MM.1S (cell line): ENCODE measurements at places on chromosomes 4 and X.

DNA sequence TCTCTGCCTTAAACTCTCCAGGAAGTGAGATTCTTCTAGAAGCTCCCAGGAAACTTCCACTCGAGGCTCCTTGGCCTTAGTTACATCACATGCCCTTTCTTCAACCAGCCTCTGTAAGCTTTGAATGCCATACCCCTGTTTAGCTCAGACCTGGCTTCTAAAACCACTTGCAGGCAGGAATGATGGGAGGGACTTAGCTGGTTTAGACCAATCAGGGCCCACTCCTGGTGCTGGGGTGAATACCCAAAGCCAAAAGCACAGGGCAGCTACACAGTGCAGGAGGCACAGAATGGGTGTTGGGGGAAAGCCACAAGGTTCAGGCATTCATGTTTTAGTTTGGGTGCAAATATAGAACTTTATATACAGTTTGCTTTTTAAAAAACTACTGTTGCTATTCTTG lies 296.2 kb downstream of the FRMPD4 start:
- DNase-seq: no peak

- DNase-seq: no peak
Measured at GRCh38 chr4:128068918-128069317, 7.8 kb downstream of the LARP1B start.

DNA sequence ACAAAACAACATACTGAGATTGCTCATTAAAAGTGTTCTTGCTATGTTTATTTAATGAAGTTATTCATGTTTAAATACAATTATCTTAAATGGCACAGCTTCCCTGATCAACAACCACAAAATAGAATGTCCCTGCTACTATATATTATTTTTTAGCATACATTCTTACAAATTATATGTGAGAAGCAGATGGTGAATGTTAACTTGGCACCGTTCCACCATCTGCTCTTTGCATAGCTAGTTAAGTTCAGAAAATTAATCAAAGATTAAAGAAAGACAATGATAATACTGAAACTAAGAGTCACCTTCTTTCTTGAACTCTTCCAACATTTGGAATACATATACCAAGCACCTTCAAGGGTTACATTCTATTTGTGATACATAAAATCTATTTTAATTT lies 94.2 kb downstream of the PPP3CA start:
- no peak for DNase-seq

GRCh38 chr4:35993606-35994005 lies 250.7 kb downstream of the ARAP2 start:
- DNase-seq: no peak

GRCh38 chr4:151674804-151675391 lies 85.9 kb downstream of the GATB start:
- DNase-seq: no peak

- no peak for DNase-seq
Measured at GRCh38 chr4:3525532-3526430, 6.4 kb downstream of the LRPAP1 start.

GRCh38 chrX:45774961-45775360 lies 574.3 kb upstream of the DIPK2B start:
- DNase-seq: no peak

DNA sequence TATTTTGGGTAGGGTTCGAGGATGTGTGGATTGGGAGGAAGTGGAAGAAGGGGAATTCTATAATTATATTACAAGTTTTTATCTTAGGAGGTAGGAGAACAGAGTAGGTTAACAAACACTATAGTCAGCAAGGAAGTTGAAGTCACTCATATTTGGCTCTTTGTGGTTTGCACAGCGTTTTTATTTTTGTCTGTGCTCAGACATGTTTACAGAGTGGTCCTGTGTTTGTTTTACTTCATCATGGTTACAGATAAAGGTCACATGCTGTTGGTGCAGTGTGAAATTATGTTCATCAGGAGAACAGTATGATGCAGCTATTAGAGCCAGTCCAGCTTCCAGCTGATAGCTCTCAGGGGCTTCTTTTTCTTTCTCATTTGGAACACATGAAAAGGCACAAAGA lies 299.9 kb upstream of the SFRP2 start:
- DNase-seq: no peak

GRCh38 chr4:154304679-154305078 lies 186.9 kb downstream of the DCHS2 start:
- no peak for DNase-seq

- DNase-seq: no peak
Measured at GRCh38 chr4:101039367-101039766, 308.0 kb downstream of the PPP3CA start.

DNA sequence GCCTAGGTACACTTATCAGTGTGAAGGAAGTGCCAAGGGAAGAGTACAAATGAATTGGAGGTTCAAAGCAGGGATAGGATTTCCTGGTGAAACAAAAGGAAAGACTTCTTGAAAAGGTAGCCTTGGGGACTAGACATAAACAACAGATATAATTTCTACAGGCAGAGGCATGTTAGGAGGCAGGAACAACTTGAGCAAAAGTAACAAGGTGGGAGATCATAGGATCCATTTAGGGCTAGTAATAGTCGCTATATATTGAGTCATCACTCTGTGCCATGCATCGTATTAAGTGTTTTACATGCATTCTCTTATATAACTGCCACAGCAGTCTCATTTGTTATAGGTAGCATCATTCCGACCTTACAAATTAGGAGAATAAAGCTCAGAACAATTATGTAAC lies 98.3 kb upstream of the EOLA2 start:
- DNase-seq: no peak

GRCh38 chrX:100599456-100599855 lies 14.7 kb downstream of the TNMD start:
- DNase-seq: no peak

DNA sequence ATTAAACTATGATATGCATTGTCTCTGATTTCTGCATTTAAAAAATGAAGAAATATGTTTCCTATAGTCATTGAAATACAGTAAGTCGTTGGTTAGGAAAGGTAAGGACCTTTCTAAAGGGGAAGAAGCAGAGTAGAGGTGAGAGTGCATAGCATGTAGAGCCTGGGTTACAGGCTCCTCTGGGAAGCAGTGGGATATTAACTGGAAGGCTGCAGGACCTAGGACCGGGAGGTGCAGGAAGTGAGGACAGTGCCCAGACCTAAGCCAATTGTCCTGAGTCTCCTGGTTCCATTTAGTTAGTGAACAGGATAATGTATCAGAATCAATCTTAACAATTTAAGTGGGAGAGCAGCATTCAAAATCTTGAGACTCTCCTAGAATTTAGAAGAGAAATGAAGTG lies 237.1 kb upstream of the NUDT6 start:
- no peak for DNase-seq

GRCh38 chrX:11600578-11600977 lies 65.1 kb downstream of the ARHGAP6 start:
- no peak for DNase-seq

DNA sequence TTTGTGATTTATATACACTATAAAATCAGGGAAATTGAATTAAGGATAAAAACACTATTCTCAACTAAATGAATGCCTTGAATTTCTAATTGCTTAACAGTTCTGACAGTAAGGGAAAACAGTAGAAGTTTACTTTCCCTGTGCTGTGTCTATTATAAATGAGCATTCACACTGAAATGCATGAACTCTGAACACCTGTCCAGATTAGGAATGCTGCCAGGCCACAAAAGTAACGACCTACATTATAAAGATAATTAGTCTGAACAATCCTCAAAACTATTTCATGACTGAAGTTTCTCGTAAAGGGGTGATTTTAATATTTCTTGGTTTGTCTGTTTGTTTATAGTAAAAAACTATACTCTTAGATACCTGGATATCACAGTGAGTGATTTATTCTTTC lies 2.0 kb downstream of the NDST3 start:
- no peak for DNase-seq

DNA sequence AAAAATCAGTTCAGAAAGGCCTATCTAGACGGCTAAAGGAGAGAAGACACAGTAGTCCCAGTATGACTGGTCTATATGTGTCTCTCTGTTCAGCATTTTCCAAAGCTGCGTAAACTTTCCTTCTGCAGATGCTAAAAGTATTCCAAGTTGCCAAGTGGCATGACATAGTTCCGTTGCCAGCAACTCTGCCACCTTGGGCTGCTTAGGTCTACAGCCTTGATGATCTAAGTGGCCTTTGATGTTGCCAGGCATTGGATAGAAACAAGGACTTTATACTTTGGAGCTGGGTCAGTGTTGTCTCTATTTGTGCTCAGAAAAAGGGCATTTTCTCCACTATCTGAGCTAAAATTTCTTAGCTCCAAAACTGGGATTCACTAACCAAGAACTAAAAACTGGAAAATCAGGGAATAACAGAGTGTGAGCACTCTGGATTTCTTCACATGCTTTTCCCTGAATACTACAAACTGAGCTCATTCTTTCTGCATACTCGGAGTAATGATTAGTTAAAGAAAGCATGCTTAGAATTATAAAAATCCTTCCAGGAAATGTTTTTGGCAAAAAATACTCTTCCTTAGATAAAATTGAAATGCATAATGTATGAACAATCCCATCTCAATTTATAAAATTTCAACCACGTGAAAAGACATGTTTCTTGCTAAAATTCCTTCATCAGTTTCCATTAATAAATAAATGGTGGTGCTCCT lies 191.4 kb downstream of the ADAMTS3 start:
- DNase-seq: no peak

GRCh38 chrX:53186351-53186750 lies 38.7 kb downstream of the KDM5C start:
- no peak for DNase-seq

GRCh38 chr4:96305030-96305429 lies 465.1 kb downstream of the PDHA2 start:
- peak; percentile 16 for DNase-seq

GRCh38 chr4:111618908-111619307 lies 526.3 kb upstream of the FAM241A start:
- DNase-seq: no peak

GRCh38 chr4:145739845-145740244 lies 59.9 kb downstream of the C4orf51 start:
- DNase-seq: no peak

DNA sequence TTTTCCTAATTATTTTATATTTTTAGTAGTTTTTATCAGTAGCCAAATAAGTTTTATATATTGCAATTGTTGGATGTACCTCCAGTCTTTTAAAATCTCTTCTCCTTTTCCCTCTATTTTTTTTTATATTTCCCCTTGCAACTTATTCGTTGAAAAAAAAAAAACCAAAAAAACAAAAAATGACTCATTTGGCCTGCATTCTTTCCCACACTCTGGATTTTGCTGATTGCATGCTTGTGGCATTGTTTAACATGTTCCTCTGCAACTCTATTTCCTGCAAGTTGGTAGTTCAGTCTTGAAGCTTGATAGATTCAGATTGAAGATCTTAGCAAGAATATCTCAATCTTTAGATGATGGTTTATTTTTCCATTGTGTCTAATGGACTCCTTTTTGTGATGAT lies 260.6 kb upstream of the BOD1L1 start:
- DNase-seq: no peak

- no peak for DNase-seq
Measured at GRCh38 chrX:10714531-10714930, 94.1 kb upstream of the MID1 start.

DNA sequence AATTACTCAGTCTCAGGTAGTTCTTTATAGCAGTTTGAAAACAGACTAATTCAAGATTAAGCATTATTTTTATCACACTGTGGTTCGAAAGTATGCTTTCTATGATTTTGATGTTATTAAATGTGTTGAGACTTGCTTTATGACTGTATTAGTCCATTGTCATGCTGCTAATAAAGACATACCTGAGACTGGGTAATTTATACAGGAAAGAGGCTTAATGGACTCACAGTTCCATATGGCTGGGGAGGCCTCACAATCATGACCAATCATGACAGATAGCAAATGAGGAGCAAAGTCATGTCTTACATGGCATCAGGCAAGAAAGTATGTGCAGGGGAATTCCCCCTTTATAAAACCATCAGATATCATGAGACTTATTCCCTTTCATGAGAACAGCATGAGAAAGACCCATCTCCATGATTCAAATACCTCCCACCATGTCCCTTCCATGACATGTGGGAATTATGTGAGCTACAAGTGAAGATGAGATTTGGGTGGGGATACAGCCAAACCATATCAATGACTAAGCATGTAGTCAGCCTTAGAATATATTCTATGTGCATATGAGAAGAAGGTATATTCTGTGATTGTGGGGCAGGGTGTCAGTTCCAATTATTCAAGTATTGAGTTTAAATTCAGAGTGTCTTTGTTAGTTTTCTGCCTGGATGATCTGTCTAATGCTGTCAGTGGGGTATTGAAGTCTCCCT lies 44.6 kb upstream of the UGT2A1 start:
- DNase-seq: no peak

GRCh38 chrX:54043541-54044125 lies 640 bp downstream of the PHF8 start:
- peak; percentile 41 for DNase-seq

- DNase-seq: no peak
Measured at GRCh38 chr4:63906660-63907183, 502.5 kb downstream of the TECRL start.

- DNase-seq: no peak
Measured at GRCh38 chr4:120238277-120238973, 171.8 kb upstream of the MAD2L1 start.

DNA sequence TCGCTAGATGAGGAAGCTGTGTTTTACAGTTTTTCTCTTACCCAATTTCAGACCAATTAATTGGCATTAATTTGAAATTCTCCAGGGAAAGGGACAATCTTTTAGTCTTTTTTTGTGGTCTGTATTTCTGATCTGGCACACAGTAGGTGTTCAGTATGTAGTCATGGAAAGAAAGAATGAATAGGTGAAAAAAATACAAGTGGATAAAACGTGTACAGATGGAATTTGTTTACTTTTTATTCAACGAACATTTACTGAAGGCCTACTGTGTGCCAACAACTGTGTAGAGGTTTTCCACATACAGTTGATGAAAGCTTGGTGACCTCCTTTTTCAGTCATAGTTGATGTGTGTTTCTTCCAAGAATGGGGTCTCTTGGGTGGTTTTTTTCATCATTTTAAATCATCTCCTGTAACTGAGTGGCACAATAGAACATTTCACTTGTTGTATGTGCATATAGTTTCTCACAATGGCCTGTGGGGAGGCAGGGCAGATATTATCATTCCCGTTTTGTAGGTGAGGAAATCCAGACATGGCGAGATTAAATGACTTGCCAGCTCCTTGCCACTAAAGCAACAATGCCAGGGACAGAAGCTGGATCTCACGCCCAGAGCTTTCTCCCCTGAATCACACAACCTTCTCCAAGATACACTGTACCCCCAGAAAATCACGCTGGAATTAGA lies 102.4 kb downstream of the CEP135 start:
- no peak for DNase-seq

- DNase-seq: no peak
Measured at GRCh38 chr4:107187091-107187490, 151.0 kb upstream of the DKK2 start.
